Hypothalamus (tissue), 51 donors: ENCODE measurements at places on chromosomes 6 and 20.

GRCh38 chr20:58054780-58055373 lies 173.6 kb downstream of the ANKRD60 start:
- DNase-seq, result peak; percentile 67

- DNase-seq, result no peak
Measured at GRCh38 chr6:105326833-105327770, 75.8 kb downstream of the PREP start.

- no peak for DNase-seq
Measured at GRCh38 chr6:132491303-132491702, 21.6 kb downstream of the STX7 start.

- no peak for DNase-seq
Measured at GRCh38 chr20:48866936-48867335, 39.1 kb upstream of the PREX1 start.

DNA sequence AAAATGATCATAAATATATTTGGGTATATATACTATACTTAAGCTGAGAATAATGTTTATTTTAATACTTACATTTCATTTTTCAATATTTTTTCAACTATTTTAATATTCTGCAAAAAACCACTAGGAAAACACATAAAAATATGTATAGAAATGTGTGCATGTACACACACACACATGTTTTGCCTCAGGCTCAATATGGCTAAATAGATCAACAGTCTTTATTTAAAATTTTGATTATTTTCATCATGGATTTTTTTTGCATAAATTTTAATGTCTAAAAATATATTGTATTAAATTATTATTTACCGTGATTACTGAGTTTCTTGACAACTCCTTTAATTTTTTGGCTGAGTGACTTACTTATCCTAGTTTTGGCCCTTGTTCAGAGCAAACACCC lies 846.5 kb downstream of the DHX35 start:
- DNase-seq, result no peak

DNA sequence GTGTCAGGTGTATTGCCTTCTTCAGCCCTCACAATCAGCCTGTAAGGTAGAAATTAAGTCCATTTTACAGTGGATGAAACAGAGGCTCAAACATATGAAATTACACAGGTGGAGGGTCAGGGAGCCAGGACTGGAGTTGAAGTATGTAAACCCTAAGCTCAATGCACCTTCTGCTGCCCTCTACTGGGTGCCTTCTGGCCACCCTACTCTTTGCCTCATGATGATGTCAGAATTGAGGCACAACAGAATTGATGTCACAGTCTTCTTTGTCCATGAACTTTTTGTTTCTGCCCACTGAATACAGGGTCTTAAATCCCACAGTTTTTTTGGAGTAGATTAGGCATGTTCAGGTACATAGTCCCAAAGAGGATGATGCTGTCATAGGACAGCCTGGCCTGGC lies 400.8 kb upstream of the CHD6 start:
- DNase-seq, result no peak

DNA sequence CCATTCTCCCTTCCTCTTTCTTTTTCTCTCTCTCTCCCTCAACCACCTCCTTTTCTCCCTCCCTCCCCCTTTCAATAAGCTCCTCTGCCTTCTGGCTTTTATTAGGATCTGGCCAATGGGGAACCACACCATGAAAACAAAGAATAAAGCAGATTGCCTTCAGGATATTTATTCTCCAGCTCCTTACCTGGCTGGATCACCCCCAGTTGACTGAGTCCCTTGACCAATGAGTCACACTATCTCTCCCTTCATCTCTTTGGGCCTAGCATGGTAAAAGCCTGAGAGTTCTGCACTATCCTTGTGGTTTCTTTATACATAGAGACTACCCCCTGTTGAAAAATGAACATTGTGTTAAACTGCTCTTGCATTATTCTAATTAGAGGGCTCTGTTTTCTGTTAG lies 476.8 kb downstream of the EPHA7 start:
- DNase-seq, result no peak

DNA sequence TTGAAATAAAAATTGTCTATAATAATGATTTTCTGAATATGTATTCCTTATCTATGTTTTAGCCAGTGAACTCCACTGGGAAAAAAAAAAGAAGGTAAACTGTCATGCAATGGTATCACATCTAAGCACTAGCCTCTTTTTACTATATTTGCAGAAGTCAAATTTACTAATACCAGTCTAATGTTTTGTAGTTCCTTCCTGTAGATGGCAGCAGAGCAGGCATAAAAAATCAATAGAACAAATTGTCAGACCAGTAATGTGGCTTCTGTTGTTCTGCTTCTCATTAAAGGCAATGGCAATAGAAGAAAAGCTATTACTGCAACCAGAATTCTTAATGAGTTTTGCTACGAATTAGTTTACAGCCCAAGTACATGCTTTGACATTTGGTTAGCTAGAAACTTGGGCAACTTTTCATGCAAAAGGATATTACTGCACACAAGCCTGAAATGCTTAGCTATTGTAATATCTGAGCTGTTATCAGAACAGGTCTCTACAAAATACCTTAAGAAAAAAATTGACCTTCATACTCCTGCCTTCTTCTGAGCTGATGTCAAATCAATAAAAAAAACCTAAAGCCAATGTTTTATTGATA lies 476.9 kb downstream of the KHDRBS2 start:
- no peak for DNase-seq

- no peak for DNase-seq
Measured at GRCh38 chr6:98669371-98669770, 165.0 kb upstream of the POU3F2 start.

- no peak for DNase-seq
Measured at GRCh38 chr20:24692446-24693200, 223.2 kb downstream of the SYNDIG1 start.

DNA sequence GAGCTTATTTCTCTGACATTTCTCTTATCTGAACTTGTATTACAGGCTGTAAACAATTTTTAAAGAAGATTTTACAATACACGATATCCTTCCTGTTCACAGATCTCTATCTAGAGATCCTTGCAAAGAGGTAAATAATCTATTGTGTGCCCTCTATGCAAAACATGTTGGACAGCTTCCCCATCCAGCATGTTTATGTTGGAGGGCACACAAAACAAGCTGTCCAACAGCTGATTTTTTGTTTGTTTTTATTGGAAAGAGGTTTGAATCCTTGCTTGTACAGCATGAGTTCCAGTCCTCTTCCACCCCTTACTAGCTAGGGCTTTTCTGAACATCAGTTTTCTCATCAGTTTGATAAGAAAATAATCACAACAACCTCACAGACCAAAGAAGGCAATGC lies 62.3 kb upstream of the SYNDIG1 start:
- DNase-seq, result no peak

DNA sequence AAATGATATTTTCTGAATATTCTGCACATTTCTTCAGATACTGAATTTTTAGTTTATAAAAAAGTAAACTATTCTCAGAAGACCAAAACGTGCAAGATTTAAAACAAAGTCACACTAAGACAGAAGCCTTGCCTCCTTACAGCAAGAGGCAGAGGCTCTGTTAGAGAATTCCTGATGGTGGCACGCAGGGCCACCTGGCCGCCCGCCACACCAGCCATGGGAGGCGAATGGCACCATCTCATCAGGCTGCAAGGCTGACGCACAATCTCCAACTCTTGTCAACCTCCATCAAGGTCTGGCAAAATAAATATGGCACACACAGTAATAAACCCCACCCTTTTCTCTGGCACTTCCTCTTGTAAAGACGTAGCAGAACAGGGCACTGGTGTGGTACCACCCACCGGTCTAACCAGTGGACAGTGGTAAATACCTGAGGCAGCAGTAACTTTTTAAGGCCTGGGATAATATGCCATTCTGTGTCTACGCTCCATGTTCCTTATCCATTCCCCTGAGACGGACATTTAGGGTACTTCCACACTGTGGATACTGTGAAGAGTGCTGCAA lies 111.4 kb downstream of the WDR27 start:
- DNase-seq, result no peak

DNA sequence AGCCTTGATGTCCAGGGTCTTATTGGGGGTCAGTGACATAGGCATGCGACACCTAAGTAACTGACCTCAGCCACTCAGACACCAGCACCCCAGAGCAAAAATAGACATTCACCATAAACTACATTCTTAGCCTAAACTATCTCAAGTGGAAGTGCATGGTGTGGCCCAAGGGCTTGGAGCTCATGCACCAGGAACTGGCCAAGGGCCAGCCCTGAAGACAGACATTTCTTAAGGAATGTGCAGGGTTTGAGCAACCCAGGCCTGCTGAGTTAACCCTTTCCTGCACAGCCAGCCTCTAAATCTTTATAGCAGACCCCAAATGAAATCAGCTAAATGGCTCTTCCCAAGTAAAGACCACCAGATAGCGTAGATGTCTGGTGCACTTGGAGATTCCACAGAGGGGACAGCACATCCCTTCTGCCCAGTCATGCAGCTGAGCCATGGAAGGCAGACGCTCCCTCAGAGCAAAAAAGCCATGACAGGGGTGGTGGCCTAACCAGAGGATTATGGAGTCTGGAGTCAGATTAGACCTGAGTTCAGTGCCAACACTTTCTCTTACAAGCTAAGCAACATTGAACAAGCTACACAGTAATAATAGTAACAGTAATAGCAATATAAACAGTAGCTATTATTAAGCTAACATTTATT lies 222.6 kb downstream of the ZMYND8 start:
- no peak for DNase-seq

- no peak for DNase-seq
Measured at GRCh38 chr6:4610256-4610655, 165.9 kb upstream of the CDYL start.

DNA sequence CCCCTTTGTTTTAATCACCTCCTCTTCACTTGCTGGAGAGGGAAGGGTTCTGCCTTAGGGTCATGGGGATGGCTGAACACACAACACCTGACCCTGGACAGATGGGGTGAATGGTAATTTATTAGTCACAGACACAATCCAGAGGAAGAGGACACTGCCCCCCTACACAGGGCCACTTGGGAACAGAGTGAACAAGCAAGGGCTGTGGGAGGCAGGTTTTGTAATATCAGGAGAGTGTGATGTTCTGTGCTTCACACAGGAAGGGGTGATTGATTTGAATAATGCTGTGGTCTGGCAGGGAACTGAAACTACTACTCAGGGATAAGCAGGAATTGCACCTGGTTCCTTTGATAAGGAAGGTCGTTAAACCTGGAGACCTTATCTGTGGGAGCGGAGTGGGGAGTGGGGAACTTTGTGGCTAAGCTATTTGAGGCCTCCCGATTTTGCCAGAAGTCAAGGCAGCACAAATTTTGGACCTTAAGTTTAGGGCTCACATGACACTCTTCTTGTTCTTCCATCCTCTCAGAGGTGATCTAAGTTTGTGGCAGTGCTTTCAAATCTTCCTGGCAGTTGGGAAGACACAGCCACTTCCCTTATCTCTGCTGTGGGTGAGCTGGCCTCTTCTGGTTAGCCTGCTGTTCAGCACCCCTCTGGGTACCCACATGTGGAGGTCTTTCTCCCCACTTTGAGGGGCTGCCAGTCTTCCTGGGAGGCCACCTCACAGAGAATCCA lies 77.8 kb downstream of the CD164 start:
- no peak for DNase-seq

- no peak for DNase-seq
Measured at GRCh38 chr20:49985617-49986016, 2.8 kb downstream of the SNAI1 start.

DNA sequence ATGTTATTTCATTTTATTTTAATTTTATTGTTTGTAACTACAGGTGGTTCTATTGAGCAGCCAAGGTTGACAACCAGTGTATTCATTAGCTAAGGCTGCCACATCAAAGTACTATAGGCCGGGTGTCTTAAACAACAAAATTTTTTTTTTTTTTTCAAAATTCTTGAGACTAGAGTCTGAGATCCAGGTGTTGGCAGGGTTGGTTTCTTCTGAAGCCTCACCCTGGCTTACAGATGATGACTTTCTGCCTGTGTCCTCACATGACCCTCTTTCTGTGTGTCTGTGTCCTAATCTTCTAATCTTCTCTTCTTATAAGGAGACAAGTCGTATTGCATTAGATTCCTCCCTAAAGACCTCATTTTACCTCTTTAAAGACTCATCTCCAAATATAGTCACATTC lies 208.4 kb downstream of the MANEA start:
- no peak for DNase-seq

DNA sequence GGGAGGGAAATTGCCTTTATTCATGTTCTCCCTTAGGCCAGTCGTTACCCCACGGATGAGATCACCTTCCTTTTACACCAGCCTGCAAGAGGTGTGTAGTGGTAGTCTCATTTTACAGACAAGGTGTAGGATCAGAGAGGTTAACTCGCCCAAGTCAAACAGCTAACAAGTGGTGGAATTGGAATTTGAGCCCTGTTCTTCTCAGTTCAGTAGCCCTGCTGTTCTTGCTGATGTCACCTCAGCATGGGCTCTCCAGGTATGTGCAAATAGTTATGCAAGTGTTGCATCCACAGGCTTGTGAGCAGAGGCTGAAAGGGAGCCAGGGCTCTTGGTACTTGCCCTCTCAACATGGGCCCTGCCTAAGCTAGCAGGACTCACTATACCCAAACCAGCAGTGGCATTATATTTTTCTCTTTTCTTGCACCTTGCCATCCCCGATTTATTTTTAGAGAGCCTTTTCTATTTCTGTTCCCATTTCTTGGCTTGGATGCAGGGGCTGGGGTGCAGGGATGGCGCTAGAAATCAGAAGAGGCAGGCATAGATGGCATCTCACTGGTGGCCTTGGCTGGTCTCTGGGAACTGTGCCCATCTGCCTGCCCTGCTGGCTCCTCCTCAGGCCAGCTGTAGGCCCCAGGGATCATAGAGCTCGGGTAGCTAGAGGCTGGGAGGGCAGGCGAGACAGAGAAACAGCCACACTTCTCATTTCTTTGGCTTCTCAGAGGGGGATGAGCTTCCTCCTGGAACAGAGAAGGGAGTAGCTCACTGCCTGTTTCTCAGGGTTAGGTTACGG lies 18.2 kb downstream of the PPARD start:
- no peak for DNase-seq

GRCh38 chr6:147366290-147366689 lies 142.2 kb upstream of the SAMD5 start:
- DNase-seq, result no peak

DNA sequence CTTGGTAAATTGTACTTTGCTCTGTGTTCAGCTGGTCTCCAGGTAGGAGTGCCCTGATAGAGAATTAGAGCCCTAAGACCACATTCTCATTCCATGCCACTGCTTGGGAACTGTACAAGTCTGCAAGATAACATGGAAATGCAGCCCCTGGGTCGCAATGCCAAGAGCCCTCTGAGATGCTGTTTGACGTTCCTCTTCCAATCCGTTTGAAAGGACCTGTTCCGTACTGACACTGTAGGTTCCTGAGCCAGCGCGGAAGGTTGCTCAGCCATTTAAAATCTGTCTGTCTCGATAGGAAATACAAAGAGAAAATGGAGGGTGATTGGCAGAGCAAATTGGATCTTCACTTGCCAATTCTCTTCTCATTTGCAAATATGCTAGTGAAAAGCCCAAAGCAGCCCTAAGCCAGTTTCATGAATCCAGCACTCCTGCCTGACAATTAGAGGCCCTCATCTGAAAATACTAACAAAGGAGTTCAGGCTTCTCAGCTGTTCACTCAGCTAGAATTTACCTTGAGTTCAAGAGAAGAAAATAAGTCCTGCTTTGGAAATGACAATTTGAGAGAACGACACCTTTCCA lies 100.6 kb upstream of the AFDN start:
- no peak for DNase-seq
